Osteocyte (in vitro differentiated cells): ENCODE measurements at places on chromosomes 4 and X. TPM values are rescaled to one million over a fixed set of nuclear protein-coding genes. Genes with fewer than 3 reads are reported as not detected.

GRCh38 chr4:83490876-83491450 is 6.1 kb upstream of the ABRAXAS1 start:
- DNase-seq, result no peak

- DNase-seq, result no peak
These were observed 558.9 kb downstream of the SPOCK3 start for GRCh38 chr4:166675411-166675810.

Gene NMU
- total RNA-seq, result not detected in 2 replicates

DNA sequence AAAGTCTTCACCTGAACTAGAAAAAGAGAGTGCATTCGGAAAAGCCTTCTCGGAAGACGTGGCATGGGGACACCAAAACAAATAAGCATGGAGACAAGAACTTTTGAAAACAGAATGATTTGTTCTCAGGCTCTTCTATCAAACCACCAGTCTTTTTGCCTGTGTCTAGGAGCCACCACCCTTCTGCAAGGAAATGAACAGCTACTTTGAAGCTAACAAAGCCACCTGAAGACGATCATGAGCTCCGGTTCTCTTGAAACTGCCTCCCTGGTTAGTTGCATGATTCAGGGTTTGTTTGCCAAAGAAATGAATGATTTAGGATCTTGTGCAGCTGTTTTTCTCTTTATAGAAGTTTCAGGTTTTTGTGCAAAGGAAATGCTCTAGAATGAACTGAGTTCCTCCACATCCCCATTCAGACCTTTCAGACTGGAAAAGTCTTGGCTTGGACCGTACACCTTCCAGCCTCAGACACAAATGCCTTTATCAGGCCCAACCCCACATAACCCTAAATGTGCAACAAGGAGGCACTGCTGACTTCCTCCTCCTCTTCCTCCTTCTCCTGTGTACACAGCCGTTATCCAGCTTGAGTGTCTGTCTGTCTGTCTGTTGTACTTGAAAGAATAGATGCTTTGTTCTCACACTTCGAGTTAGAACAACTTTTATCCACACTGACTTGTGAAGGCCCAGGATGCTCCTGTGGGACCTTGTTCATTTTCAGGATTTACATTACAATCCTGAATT is 334.8 kb upstream of the KLF3 start:
- DNase-seq, result no peak

GRCh38 chr4:38037612-38038011 is 77.4 kb downstream of the PTTG2 start:
- no peak for DNase-seq

Gene PPM1K
- 11.9 and 15.9 TPM in 2 replicates for total RNA-seq

GRCh38 chr4:36260731-36261130 is 16.4 kb upstream of the ARAP2 start:
- DNase-seq, result no peak

- DNase-seq, result no peak
These were observed 123.7 kb downstream of the AFF1 start for GRCh38 chr4:87058356-87059073.

DNA sequence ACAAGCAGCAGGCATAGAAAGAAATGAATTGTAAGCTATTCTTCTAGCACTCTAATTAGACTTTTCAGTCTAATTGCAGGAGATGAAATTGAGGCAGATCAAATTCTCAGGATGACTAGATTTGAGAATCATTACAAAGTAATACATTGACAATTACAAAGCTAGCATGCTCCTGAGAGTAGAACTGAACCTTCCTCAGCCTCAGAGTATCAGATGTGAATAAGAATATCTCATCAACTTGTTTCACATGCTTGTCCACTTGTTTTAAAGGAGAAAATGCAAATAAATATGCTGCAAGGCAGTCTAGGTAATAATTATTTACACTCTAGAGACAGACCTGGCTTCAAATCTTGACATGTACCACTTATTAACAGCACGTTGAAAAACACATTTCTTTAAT is 491.0 kb upstream of the MAGEB2 start:
- DNase-seq, result no peak

Gene SPANXA2
- not detected in 2 replicates for total RNA-seq

DNA sequence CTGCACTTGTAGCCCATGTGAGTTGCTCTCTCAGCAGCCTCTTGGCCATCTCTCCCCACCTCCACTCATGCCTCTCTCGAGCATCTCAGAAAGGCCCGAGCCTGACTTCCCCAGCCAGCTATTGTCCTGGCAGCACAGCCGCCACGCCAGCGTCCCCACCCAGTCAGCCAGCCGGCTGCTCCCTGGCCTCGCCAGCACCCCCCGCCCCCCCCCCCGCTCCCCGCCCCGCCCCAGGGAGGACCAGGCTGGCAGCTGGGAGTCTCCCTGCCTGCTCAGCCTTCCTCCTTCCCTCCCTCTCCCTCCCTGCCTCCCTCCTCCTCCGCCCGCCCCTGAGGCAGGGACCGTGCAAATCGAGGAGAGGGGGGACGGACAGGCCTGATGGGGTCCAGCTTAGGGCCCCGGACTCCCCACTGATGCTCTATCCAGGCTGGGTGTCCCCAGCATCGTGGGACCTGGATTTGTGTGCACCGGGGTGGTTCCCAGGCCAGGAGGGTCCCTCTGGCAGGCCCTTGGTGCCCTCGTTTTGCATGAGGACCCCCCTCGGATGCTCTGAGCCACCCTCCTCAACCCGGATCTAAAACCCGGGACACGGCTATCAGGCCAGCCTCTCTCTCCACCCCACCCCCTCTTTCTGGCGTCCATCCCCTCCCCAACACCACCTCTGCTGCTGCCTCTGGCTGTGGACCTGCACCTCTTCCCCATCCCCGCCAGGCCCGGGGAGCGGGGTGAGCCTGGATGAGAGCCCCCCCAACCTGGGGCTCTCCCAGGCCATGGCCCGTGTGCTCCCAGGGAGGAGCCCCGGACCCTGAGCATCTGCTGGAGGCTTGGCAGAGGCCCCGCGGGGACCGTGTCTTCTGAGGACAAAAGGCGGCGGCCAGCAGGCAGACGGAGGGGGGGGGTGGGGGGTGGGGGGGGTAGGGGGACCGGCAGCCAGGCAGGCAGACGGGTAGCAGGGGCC is at the start of gene GPR173:
Gene GPR173 (plus strand): TSS at position 621 of the 958 bp plus-strand sequence. CDS start 27,833 bp downstream, outside the sequence.
- DNase-seq, result peak; percentile 88

- DNase-seq, result no peak
These were observed 12.8 kb upstream of the FAM47E start for GRCh38 chr4:76238701-76239100.

GRCh38 chrX:130264573-130264972 is 4.1 kb downstream of the ZNF280C start:
- no peak for DNase-seq

DNA sequence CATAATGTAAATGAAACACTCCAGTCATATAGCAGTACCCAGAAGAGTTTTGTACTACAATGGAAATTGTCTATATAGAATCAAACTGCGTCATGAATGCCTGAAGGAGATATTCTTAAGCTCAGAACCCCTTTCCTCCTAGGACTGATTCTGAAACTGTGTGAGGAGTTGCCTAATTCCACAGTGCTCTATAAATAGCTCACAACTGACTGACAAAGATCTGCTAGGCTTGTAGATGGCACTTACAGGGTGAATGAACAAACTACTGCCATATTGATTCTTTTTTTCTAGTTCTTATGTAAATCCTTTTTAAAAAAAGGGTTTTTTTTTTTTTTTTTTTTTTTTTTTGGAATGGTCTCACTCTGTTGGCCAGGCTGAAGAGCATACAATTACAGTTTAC is 30.1 kb upstream of the UGT2B17 start:
- DNase-seq, result no peak

Gene MAB21L2
- 67.2 and 72.1 TPM in 2 replicates for total RNA-seq

DNA sequence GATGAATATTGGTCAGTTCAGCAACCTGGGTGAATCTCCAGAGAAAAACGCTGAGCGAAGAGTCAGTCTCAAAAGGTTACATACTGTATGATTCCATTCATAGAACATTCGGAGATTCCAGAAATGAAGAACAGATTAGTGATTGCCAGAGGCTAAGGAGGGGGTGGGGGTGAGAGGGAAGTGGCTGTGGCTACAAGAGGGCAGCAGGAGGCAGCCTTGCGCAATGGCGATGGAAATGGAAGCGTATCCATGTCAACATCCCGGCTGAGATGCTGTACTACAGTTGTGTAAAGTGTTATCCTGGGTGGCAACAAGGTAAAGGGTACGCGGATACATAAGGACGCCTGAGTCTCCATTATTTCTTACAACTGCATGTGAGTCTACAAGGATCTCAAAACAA is 18.0 kb downstream of the LYAR start:
- no peak for DNase-seq

GRCh38 chr4:87856816-87857215 is 24.0 kb downstream of the MEPE start:
- DNase-seq, result no peak

Gene PABPC1L2A
- total RNA-seq, result not detected in 2 replicates

DNA sequence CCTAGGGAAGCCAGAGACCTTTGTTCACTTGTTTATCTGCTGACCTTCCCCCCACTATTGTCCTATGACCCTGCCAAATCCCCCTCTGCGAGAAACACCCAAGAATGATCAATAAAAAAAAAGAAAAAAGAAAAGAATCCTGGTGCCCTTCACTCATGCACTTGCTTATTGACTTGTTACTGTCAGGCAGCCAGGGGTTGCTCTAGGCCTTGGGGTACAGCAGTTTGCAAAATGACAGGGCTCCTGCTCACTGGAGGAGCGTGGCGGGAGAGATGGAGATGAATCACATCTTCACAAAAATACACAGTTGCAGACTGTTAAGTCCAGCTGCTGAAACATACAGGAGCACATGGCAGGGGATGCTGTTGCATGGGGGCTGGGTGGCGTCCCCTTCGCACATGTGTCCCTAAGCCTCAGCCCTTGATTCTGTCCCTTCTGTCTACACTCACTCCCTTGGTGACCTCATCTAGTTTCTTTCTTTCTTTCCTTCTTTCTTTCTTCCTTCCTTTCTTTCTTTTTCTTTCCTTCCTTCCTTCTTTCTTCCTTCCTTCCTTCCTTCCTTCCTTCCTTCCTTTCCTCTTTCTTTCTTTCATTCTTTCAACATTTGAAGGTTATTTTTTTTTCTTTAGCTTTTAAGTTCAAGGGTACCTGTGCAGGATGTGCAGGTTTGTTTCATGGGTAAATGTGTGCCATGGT is 16.9 kb upstream of the TMEM271 start:
- DNase-seq, result peak; percentile 34

GRCh38 chr4:83568062-83568461 is 32.2 kb downstream of the GPAT3 start:
- no peak for DNase-seq

Gene IL15
- total RNA-seq, result 3.8 TPM in 2 replicates
